ENCODE measurements at places on chromosomes 3 and 15.
A peak's percentile ranks its signal among the peaks of the same experiment; 100 is the strongest.

DNA sequence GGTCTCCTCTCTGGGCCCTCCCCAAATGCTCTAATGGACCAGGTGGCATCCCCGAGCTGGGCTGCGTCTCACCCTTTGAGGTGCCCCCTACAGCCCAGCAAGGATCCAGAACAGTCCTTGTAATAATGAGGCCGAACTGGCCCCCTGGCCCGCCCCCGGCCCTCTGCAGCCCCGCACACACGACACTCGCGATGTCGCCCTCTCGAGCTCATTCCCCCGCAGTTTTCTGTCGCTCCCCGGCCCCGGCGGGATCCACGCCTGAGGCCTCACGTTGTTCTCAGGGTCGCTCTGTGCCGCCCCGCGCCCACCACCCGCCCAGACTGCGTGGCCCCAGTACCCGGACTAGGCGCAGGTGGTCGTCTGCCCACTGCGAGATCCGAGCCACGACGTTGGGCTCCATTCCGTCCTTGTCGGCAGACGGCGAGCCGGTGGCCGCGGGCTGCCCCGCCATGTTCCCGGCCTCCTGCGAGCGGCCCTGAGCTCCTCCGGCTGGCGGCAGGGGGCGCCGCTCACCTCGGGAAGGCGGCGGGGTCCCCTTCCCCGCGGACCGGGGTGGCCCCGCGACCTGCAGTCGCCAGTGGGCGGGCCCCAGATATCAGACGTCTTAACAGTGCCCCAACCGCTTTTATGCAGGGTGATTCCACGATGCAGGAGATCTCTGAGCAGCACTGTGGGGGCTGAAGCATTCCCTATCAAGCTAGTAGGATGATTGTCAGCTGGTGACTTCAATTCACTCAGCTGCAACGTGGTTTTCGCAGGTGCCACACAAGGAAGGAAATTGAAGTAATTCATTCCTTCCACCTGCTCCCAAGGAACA, at the start of gene C3orf33:
Gene C3orf33, minus strand, starts transcription at position 477 of the 817 bp plus-strand sequence. Its CDS starts 26 bp downstream, at position 451.
- H3K4me1 ChIP-seq: peaks cover 24% of the 10 kb centered on the region
- peaks cover 4% of the 10 kb centered on the region for H3K36me3 ChIP-seq
- peak within 1 kb of the TSS; percentile 86 for H3K27ac ChIP-seq
- peak; percentile 24 for DNase-seq
- H3K4me3 ChIP-seq: peak within 1 kb of the TSS; percentile 90

- H3K4me3 ChIP-seq: no peak overlapping the region
- H3K36me3 ChIP-seq: 0 out of 2 replicates have a peak, but pooled peaks cover 3% of the 10 kb centered on the region
- H3K4me1 ChIP-seq: peaks cover 5% of the 10 kb centered on the region
- H3K27me3 ChIP-seq: no peaks in the 10 kb centered on the region
These were observed 645.8 kb upstream of the TBL1XR1 start for GRCh38 chr3:177842743-177843734.

GRCh38 chr15:40749151-40749630, 5.9 kb downstream of the RMDN3 start:
- DNase-seq: no peak
- H3K27ac ChIP-seq: no peak overlapping the region
- peaks cover 41% of the 10 kb centered on the region for H3K4me1 ChIP-seq
- H3K4me3 ChIP-seq: no peak overlapping the region
- peaks cover 4% of the 10 kb centered on the region for H3K36me3 ChIP-seq

DNA sequence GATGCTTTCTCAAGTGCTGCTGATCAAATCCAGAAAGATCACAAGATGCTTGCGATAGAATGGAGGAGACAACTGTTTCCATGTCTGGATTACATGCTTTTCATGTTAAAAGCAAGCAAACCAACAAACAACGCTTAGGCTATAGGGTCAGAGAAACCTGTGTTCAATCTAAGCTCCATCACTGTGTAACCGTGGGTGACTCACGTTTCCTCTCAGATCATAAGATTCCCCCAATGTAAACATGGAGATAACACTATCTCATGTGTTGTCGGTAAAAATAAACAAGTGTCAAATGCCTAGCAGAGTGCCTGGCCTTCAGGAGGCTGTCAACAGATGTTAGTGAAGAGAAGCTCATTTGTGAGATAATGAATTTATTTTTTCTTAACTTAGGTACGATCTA, 907.8 kb downstream of the NTRK3 start:
- DNase-seq: peak; percentile 65
- H3K36me3 ChIP-seq: no peaks in the 10 kb centered on the region
- H3K27ac ChIP-seq: peak overlapping the region; percentile 46
- 0 out of 2 replicates have a peak, but pooled peaks cover 3% of the 10 kb centered on the region for H3K27me3 ChIP-seq
- H3K4me1 ChIP-seq: peaks cover 28% of the 10 kb centered on the region

DNA sequence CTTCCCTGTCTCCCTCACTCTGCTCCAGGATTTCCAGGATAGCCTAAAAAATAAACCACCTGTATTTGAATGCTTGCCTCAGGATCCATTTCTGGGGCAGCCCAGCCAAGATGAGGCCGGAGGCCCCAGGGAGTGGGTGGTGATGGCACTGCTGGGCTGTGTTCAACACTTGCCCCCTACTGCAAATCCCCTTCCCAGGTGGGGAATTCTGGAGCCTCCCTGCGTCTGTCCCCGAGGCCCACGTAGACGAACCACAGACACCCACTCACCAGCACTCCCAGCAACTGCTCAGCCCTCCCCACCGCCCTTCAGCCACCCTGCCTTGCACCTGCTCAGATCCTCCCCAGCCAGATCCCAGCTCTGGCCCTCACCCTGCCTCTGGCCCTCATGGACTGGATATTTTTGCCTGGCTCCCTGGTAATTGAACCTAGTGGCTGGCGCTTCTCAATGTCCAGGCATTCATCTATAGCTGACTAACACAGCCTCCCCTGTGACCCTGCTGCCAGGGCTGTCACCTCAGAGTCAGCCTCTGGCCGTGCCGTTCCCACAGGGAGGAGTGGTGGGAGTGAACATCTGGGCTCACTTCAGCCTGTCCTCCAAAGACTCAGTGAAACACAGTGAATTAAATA, 17.1 kb upstream of the EPB42 start:
- H3K36me3 ChIP-seq: no peaks in the 10 kb centered on the region
- no peak overlapping the region for H3K27ac ChIP-seq

DNA sequence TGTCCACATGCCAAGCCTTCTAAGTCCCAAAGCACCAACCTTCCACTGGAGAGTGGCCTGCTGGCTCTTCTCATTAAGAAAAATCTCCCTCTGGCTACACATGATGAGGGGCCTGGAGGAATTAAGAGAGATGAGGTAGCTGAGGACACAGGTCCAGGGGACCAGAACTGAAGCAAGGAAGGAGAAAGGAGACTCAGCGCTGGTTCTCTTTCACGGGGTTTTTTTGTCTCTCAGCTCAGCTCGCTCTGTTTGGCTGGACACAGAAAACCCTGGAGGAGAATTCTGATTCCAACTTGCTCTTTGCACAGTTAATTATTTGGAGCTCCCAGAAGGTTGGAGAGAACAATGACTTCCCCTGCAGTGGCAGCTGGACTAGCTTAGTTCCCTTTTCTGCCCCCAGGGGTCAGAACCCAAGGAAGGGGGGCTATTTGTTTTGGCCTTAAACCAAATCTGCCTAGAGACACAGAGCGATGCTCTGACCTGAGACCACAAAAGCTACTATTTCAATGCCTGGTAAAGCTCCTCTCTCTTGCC, 507.6 kb downstream of the FHIT start:
- peaks cover 57% of the 10 kb centered on the region for H3K4me1 ChIP-seq
- no peak overlapping the region for H3K4me3 ChIP-seq
- no peak for DNase-seq

GRCh38 chr3:171346019-171346418, 114.2 kb downstream of the TNIK start:
- H3K27me3 ChIP-seq: no peaks in the 10 kb centered on the region
- H3K4me1 ChIP-seq: peaks cover 51% of the 10 kb centered on the region
- no peak overlapping the region for H3K27ac ChIP-seq
- peaks cover 11% of the 10 kb centered on the region for H3K36me3 ChIP-seq
- H3K4me3 ChIP-seq: no peak overlapping the region

DNA sequence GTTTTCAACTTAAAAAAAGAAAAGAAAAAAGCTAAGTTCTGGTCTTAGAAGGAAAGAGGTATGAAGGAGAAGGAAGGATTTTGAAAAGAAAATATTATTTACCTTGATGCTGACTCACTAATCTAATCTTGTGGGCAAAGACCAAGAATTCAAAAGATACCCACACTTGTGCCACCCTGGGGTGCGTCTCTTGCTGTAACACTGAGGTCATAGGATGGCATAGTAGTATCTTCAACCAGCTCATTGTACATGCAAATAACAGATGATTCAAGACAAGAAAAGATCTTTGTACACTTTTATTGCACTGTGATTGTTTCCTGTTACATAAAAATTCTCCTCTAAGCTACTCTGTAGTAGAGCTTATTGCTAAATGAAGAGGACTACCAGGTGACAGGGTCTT, 17.3 kb downstream of the PLS1 start:
- no peak overlapping the region for H3K27ac ChIP-seq
- no peaks in the 10 kb centered on the region for H3K4me1 ChIP-seq
- DNase-seq: no peak
- no peaks in the 10 kb centered on the region for H3K36me3 ChIP-seq
- no peak overlapping the region for H3K4me3 ChIP-seq
- peaks cover 7% of the 10 kb centered on the region for H3K27me3 ChIP-seq

- no peak overlapping the region for H3K4me3 ChIP-seq
- no peaks in the 10 kb centered on the region for H3K27me3 ChIP-seq
- H3K4me1 ChIP-seq: peaks cover 18% of the 10 kb centered on the region
- no peak for DNase-seq
- H3K27ac ChIP-seq: no peak overlapping the region
- H3K36me3 ChIP-seq: no peaks in the 10 kb centered on the region
These were observed 78.2 kb downstream of the GTF2E1 start for GRCh38 chr3:120820748-120821147.

GRCh38 chr3:128123156-128123537, 465 bp downstream of the RUVBL1 start:
- no peak for DNase-seq
- peak overlapping the region; percentile 99 for H3K4me3 ChIP-seq
- H3K27ac ChIP-seq: peak overlapping the region; percentile 98
- H3K4me1 ChIP-seq: peaks cover 50% of the 10 kb centered on the region
- peaks cover 14% of the 10 kb centered on the region for H3K36me3 ChIP-seq
- H3K27me3 ChIP-seq: no peaks in the 10 kb centered on the region

DNA sequence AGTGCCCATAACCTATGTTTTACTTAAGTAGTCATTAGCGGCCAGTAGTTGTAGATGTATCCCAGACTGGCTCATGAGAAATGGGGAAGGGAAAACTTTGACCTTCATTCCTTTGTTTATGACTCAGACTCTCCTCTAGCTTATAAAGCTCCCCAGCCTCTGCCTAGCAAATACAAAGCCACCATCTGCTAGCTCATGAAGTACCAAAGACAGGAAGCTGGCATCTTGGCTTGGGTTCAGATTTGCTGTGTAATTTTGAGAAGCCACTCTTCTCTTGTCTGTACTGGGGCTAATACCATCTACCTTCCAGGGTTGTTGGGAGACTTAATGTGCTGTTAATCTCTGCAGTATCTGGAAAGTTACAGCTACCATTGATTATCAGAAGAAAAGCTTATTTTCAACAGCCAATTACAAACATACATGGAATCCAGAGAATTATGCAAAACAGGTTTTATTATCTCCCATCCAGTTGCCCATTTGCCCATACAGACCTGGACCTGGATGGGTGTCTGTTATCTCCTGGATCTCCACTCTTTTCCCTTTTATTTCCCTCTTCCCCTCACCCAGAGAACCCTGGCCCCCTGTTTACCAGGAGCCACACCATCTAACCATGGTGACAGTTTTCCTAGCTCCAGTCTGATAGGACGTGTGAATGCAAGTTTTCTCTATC, 153.8 kb downstream of the SEMA6D start:
- H3K27me3 ChIP-seq: no peaks in the 10 kb centered on the region
- H3K27ac ChIP-seq: no peak overlapping the region
- H3K4me1 ChIP-seq: no peaks in the 10 kb centered on the region
- H3K36me3 ChIP-seq: no peaks in the 10 kb centered on the region
- peak; percentile 24 for DNase-seq

DNA sequence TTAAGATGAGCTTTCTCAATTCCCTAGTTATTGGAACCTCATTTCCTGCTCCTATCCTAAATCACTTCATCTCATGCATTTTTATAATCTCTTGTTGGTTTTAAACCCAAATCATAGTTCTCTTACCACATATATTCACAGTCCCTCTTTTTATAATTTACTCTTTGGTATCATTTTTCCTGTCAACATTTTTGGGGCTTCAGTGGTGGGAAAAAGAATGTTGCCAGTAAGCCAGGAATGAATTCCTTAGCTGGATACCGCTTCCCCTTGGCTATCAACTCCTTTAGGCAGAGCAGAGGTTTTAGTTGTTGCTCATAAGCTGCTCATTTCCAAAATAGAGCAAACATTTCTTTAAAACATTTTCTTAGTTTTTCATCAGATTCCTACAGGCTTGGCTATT, 112.3 kb downstream of the GALK2 start:
- H3K36me3 ChIP-seq: peaks cover 70% of the 10 kb centered on the region
- peak; percentile 75 for DNase-seq
- H3K4me3 ChIP-seq: no peak overlapping the region
- peaks cover 63% of the 10 kb centered on the region for H3K4me1 ChIP-seq

DNA sequence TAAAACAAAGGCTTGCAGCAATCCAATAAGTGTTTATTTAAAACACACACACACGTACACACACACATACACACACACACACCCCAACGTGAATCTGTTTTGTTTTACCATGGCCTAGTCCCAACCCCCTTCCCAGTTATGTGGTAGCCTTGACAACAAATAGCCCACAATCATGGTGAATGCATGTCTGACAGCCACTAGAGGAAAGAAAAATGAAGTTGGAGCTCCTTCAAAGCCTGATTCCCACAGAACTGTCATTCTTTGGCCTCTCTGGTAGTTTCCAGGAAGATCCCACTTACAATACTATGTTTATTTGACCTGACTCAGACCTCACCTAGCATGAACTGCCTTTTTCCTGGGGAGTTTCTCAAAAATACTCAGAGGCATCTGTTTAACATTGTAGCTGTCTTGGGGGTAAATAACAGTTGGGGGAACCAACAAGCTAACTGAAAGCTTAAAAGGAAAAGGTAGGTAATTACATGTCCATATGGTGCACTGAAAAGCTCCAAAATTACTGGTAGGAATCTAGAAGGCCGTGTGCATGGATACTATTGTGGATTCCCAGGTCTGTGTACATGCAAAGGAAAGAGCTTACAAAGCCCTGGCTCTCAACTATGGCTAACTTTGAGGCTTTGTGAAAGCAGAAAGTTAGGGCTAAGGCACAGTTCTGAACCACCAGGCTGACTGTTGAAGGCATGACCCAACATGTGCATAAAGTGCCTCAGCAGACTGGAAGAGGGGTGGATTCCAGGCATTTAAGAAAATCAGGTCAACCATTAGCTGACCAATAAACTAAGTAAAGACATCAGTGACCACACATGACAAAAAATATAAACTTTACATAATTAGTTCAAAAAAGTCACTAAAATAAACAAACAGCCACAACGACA, 65.3 kb downstream of the FAIM start:
- no peaks in the 10 kb centered on the region for H3K27me3 ChIP-seq
- H3K4me3 ChIP-seq: no peak overlapping the region
- peaks cover 51% of the 10 kb centered on the region for H3K36me3 ChIP-seq
- no peak overlapping the region for H3K27ac ChIP-seq
- DNase-seq: peak; percentile 16
- peaks cover 8% of the 10 kb centered on the region for H3K4me1 ChIP-seq

DNA sequence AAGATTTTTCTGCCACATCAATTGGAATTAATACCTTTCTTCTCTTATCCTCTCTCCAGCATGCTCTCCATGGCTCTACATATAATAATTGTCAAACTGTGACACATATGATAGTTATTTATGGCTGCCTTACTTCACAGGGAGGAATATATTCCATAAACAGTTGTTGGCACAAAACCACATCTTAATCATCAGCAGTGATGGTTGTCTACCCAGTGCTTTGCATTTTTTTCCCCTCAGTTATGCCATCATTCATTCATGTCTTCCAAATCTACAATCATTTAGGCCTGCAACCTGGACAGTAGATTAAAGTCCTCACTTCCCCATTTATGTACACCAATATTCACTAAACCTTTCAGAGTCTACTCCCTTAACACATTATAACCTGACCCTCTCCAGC, 107.7 kb downstream of the THRB start:
- no peaks in the 10 kb centered on the region for H3K4me1 ChIP-seq
- peaks cover 2% of the 10 kb centered on the region for H3K27me3 ChIP-seq
- no peak overlapping the region for H3K4me3 ChIP-seq
- H3K36me3 ChIP-seq: no peaks in the 10 kb centered on the region
- no peak for DNase-seq
- H3K27ac ChIP-seq: no peak overlapping the region
